ENCODE measurements at places on chromosomes 4 and X. TPM values are rescaled to one million over a fixed set of nuclear protein-coding genes. Genes with fewer than 3 reads are reported as not detected.
A peak's percentile ranks its signal among the peaks of the same experiment; 100 is the strongest.

GRCh38 chr4:145936142-145936996 is 2.3 kb downstream of the ZNF827 start:
- DNase-seq = peak; percentile 95

DNA sequence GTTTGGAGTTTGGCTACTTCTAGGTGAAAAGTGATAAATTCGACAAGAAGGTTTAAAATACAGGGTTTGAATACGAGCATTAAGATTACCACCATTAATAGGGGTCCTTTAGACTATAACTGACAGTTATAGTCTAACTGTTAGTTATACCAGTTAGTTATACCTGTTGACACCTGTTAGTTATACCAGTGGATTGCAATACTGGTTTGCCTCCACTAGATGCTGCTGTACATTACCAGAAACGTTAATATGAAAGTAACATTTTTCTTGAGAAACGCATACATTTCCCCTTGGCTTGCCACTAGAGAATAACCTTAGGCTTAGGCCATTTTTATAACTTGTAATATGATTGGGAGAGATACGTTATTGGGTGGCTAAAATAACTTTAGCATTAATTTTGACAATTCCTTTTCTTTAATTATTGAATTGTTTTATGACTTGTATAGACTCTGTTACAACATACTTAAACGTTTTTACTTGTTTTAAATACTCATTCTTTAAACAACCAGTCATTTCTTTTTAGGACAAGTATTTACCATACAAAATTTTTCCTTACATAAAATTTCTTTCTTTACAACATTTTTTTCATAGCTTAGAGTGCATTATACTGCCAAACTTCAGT is 911.2 kb downstream of the FSTL5 start:
- DNase-seq = no peak

GRCh38 chrX:54776061-54776460 is 22.0 kb downstream of the ITIH6 start:
- peak; percentile 8 for DNase-seq

DNA sequence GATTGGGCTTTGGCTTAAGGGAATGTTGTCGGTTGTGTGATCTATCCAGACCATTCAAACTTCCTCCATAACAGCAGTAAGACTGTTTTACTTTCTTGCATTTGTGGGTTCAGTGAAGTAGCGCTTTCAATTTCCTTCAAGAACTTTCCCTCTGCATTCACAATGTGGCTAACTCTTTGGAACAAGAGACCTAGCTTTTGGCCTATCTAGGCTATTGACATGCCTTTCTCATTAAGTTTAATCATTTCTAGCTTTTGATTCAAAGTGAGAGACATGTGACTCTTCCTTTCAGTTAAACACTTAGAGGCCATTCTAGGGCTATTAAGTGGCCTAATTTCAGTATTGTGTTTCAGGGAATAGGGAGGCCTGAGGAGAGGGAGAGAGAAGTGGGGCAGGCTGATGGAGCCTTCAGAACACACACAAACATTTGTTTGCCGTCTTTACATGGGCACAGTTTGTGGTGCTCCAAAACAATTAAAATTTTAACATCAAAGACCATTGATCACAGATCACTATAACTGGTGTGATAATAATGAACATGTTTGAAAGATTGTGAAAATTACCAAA is 34.1 kb downstream of the ADH5 start:
- no peak for DNase-seq

DNA sequence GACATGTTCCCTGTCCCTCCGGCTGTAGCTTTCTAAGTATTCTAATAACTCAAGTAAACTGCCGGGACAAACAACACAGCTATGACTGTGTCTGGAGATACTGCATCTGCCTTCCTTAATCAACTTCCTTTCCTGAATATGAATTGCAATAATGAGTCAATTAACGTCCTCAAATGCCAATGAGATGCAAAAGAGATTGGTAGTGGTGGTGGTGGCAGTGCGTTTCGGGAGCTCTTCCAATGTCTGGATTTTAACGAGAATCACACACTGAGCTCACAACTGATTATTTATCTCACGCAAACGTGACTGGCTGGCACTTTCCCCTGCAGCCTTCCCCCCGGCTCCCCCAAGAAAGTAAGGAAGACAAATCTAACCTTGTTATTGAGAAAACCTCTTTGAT is 226.1 kb upstream of the GK2 start:
- DNase-seq = no peak

DNA sequence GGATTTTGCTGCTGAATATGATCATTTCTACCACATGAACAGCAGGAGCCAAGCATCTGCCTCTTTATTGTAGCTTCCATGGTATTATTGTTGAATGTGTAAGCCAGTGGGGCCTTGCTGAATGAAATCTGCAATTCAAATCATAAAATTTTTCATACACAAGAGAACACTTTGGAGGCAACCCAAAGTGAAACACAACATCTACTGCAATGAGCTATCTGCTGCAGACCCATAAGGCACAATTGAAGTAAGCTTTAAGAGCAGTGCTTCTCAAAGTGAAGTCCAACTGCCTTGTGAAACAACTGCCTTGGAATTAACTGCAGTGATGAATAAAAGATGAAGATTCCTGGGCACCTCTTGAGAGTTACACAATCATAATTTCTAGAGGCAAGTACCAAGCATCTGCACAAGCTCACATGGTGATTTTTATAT is 626.3 kb upstream of the INTU start:
- peak; percentile 98 for DNase-seq

DNA sequence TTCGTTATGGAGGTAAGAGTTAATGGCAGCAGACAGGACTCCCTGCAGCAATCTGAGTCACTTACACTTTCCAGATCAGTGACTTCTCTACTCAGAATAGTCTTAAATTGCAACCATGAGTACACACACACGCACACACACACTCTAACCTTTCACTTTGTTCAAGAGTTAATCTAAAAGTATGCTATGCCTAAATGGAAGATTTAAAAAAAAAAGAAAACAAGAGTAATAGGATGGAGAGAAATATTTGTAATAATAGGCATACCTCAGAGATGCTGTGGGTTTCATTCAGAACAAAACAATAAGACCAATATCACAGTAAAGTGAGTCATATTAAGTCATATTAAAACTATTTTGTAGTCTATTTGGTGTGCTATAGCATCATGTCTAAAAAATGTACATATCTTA is 969.1 kb upstream of the PCDH10 start:
- no peak for DNase-seq

GRCh38 chrX:134821370-134821769 is 163.1 kb upstream of the PLAC1 start:
- DNase-seq = peak; percentile 57

DNA sequence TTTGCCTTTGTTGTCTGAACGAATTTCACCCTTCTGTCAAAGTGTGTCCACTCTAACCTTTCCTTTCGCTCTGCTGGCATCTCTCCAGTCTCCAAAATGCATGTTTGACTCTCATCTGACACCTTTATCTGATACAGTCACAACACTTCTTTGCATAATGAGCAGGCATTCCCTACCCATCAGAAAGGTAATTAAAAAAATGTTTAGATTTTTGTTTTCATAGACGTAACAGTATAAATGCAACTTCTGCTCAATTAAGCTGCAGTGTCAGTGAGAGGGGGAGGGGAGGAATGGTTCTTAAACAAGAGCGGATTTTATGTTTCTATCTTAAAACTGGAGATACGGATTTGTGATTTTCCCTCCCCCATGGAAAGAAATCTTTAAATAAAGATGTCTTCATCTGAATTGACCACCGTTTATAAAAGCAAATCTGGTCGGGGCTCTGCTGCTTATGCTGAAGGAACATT is 70.2 kb downstream of the CXXC4 start:
- DNase-seq = peak; percentile 12

GRCh38 chr4:56468097-56468422 is 643 bp downstream of the SRP72 start:
- DNase-seq = no peak

DNA sequence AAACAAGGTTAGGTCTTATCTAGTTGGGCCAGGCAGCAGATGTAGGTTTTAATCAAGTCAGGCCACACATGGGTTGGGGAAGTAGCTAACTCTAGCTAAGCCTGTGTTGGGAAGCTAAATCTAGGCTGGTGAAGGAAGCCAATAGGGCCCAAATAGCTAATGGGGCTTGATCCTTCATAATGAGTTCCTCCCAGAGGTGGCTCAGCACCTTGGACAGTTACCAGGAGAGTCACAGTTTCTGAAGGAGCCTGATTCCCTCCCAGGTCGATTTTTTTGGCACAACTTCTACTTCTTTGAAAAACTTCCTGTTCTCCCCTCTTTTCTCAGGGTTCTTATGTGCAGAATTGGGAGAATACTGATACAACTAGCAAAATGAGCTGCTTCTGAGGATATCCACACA is 242.5 kb upstream of the PRPS2 start:
- peak; percentile 46 for DNase-seq

DNA sequence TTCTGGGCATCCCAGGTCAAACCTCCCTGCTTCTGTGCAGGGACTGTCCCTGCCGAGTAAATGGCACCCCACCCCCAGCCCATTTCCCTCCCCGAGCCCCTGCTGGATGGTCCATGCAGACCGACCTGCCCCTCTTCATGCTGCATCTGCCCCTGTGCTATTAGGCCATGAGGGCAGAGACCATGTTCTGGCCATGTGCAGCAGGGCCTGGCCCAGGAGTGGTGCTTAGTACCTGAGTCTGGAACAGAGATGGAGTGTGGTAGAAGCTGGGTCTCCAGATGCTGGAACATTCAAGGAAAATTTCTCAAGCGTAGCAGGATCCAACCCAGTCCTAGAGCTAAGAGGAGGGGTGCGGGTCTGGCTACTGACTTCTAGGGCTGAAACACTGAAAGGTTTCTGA is 15.3 kb upstream of the UBA1 start:
- DNase-seq = no peak

DNA sequence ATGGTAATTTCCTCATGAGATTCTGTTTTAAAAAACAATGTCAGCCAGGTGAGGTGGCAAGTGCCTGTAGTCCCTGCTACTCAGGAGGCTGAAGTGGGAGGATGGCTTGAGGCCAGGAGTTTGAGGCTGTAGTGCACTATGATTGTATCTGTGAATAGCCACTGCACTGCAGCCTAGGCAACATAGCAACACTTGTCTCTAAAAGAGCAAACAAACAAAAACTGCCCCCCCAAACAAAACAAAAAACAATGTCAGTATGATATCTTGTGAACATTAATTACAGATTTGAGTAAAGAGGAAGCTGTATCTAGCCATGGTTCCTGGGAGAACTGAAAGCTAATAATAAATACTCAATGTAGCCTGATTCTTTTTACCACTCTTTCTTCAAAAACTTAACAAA is 6.8 kb upstream of the MSL3 start:
- no peak for DNase-seq

DNA sequence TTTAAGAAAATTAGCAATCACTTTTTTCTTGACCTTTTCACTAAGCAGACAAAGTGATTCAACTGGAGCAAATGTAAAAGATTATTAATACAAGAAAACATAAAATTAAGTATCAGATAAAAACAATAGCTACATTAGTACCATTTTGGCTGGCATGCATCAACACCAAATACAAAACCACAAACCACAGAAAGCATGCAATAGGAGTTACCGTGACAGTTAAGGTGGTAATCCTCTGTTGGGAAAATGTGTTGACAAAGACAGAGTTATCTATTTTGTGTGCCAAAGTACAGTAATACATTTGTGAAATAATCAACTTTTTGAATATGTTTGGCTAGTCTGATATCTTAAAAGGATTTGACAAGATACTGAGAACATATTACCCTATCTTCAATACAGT is 89.8 kb upstream of the ETNPPL start:
- no peak for DNase-seq

- DNase-seq = peak; percentile 80
Observed at GRCh38 chrX:43676971-43677572, 21.0 kb downstream of the MAOA start.

- peak; percentile 3 for DNase-seq
Observed at GRCh38 chr4:61182915-61183314, 17.2 kb upstream of the ADGRL3 start.

- peak; percentile 96 for DNase-seq
Observed at GRCh38 chr4:98510757-98511517, 147.5 kb downstream of the TSPAN5 start.

- DNase-seq = no peak
Observed at GRCh38 chr4:100869276-100869675, 351.5 kb upstream of the EMCN start.

DNA sequence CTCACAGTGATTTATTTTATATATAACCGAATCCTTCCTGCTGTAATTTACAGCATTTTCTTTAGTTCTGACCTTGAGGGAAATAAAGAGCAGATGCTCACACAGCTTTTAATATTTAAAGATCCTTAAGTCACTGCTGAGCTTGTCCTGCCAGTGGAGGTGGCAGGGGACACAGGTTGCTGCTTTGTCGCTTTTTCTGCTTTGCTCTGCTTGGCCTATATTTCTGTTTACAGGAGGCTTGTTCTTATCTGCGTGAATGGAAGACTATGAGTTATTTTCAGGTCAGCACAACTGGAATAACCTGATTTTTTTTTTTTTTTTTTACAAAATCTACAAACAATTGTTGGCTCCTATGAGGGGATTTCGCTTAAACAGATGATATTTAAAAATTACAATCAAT is 2.3 kb downstream of the TXK start:
- DNase-seq = no peak

GRCh38 chr4:4610672-4611071 is 68.8 kb upstream of the STX18 start:
- DNase-seq = no peak

- DNase-seq = no peak
Observed at GRCh38 chr4:42649870-42650269, 7.0 kb downstream of the ATP8A1 start.

- DNase-seq = no peak
Observed at GRCh38 chr4:80237992-80238391, 28.5 kb upstream of the FGF5 start.

Gene TCEAL3
- 13.7 TPM for polyA plus RNA-seq

Gene MAGED4B
- 35.8 TPM for polyA plus RNA-seq

Gene SPATA4
- polyA plus RNA-seq = 0.62 TPM

Gene TLR2
- 2.9 TPM for polyA plus RNA-seq

Gene AFM
- polyA plus RNA-seq = not detected

Gene TMPRSS11B
- polyA plus RNA-seq = not detected

Gene LIMCH1
- 69.8 TPM for polyA plus RNA-seq

Gene MGAT4D
- not detected for polyA plus RNA-seq

Gene TCEAL8
- 106 TPM for polyA plus RNA-seq

Gene HELT
- not detected for polyA plus RNA-seq

Gene PPAT
- polyA plus RNA-seq = 12.0 TPM

Gene GABRE
- 25.2 TPM for polyA plus RNA-seq

Gene RIBC1
- polyA plus RNA-seq = 0.85 TPM
